NCI-H2171 treated with DMSO at 0.1 percent for 48 hours (cell line): ENCODE measurements at places on chromosomes 13 and 19.
A peak's percentile ranks its signal among the peaks of the same experiment; 100 is the strongest.

DNA sequence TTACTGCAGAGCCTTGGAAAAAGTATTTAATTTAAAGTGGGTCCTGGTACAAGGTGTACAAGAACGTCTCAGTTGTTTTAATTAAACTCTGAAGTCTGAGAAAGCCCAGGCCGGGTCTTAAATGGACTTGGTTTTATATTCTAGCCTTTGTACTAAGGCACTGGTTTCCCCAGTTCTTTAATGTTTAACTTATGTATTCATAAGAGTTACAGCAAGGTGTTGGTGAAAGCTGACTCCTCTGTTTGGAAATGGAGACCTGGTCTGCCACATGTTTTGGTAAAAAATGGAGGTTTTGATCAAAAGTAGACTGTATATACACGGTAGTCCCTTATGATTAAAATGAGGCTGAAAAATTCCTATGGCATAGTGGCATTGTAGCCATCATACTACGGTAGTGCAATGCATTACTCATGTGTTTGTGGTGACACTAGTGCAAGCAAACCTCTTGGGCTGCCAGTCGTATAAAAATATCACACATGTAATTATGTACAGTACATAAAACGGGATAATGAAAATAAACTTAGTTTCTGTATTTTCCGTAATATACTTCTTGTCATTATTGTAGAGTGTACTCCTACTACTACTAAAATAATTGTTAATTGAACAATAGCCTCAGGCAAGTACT lies 883.4 kb upstream of the SPRY2 start:
- no peak for DNase-seq

GRCh38 chr19:904545-904944 lies 8.5 kb downstream of the R3HDM4 start:
- DNase-seq = no peak

- DNase-seq = no peak
Measured at GRCh38 chr13:43510956-43511901, 275.5 kb downstream of the ENOX1 start.

GRCh38 chr19:4556597-4557127 lies 2.8 kb downstream of the SEMA6B start:
- DNase-seq = no peak

GRCh38 chr19:50705422-50706019 lies 14.1 kb downstream of the SHANK1 start:
- peak; percentile 65 for DNase-seq

- no peak for DNase-seq
Measured at GRCh38 chr13:35225159-35225558, 251.3 kb downstream of the MAB21L1 start.

DNA sequence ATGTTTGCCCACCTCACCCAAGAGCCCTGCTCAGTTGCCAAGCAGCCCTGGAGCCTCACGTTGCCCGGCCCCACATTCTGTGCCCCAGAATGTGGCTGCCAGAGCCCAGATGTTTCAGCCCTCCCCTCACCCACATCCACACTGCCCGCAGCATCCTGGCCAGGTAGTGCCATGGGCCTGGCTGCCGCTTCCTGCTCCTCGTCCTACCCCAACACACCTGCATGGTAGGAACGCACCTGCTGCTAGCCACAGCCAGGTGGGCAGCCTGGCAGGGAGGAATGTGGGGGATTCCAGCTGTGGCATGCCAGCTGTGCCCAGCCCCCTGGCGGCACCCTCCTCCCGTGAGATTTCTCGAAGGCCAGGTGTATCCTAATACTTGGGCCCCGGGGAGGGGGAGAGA lies 7.5 kb upstream of the NFIX start:
- DNase-seq = peak; percentile 15

- no peak for DNase-seq
Measured at GRCh38 chr13:23778002-23778652, 111.1 kb downstream of the MIPEP start.

- DNase-seq = no peak
Measured at GRCh38 chr13:52995946-52996345, 32.7 kb upstream of the OLFM4 start.

- DNase-seq = peak; percentile 5
Measured at GRCh38 chr13:113902481-113902880, 38.6 kb upstream of the GAS6 start.

GRCh38 chr13:75872980-75873379 lies 236.8 kb downstream of the LMO7 start:
- no peak for DNase-seq

GRCh38 chr19:13329766-13330165 lies 176.5 kb downstream of the CACNA1A start:
- DNase-seq = no peak

GRCh38 chr19:19399733-19400433 lies 5.6 kb upstream of the GATAD2A start:
- DNase-seq = peak; percentile 58

GRCh38 chr19:50190439-50190891 lies 13.0 kb upstream of the MYH14 start:
- no peak for DNase-seq

DNA sequence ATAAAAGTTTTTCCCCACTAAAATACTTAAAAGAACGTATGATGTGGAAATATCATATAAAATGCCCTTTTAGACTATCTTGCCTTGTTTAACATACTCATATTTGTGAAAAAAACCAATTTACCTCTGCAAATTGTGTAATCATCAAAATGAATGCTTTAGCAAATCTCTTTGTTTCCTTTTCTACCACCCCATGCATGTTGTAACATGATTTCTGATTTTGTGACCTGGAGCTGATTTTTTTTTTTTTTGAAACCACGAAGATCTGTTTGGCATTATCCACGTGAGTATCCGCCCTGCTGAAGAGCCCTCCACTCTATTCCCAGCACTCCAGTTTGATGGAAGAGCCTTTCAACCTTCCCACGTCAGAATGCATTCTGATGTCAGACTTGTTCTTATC lies 245.8 kb upstream of the NBEA start:
- DNase-seq = no peak

DNA sequence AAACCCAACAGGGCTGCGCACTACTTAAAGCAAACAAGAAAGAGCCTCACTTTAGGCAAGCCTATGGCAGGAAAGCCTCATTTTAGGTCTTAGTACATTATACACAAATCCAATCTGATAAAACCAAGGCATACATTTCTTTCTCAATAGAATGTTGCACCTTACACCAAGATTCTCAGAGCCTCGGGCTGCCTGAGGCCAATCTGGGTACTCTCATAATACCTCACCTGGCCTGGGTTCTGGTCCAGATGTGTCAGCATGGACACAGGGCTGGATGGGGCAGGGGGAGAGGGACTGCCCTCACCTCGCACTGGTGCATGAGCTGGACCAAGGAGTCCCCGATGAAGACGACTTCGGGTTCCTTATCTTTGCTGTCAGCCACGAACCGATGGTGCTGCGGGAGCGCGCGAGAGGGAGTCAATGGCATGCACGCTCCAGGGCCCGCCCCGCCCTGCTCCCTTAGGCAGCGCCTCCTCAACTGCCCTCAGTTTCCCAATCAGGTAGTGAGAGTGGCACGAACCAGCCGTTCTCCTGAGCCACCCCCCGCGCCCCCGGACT lies at the start of gene PRR19:
TSS of gene PRR19 (plus strand) at position 487 of the 558 bp plus-strand sequence. CDS start 7,453 bp downstream, outside the sequence.
- DNase-seq = peak; percentile 51

DNA sequence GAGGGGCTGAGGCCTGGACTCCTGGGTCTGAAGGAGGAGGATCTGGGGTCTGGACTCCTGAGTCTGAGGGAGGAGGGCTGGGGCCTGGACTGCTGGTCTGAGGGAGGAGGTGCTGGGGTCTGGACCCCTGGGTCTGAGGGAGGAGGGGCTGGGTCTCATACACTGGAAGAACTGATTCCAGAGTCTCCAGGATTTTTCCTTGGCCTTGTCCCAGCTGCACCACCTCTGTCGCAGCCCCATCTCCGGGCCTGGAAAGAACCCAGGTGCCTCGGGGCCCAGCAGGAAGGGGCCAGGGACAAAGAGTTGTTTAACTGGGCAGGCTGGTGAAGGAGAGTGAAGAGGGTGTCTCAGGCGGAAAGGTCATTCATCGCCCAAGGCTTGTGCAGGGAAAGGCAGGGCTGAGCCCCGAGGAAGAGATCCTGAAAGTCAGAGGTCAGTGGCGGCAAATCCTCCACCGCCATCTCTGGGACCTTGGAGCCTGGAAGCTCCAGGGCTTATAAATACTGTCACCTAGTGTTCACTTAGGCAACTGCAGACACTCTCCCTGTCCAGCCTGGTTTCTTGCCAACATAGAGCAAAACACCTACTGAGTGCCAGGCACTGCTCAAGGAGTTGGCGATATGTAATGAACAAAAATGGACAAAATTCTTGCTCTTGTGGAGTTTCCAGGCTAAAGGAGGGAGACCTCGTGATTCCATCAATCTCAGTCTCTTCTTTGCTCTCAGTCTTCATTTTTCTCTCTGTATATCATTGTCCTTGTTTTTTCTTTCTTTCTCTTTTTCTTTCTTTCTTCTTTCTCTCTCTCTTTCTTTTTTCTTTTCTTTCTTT lies 4.4 kb upstream of the KCNN4 start:
- DNase-seq = peak; percentile 59

- no peak for DNase-seq
Measured at GRCh38 chr13:21330126-21330861, 128.8 kb downstream of the ZDHHC20 start.

DNA sequence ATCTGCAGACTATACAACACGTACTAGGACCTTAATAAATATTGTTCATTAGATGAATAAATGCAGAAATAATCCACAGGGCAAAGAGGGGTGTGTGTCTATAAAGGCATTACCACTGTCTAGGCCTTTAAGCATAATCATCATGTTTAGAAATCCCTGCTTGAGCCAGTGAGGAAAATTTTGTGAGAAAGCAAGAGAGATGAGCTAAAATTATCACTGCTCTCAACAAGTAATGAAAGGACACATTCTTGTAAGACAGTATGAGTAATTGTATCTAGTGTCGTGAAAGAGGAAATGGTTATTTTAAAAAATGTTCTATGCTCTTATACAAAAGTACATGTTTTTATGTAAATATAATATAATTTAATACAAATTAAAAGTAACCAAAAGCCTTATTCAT lies 1699.4 kb downstream of the PCDH9 start:
- no peak for DNase-seq

DNA sequence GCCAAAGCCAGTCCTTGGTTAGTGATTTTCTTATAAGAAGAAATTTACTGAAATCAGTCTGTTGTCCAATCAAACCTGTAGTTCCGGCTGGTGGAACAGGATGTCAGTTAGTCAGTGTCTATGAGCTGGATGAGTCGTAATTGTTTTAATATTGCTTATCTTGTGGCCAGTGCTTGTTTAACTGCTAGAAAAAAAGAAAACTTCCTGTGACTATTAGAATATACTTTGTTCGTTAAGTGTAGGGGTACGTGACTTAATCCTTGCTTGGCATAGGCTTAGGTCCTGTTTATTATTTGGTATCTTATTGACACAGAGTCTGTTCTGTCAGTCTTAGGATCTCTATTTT lies 1484.8 kb upstream of the MIR17HG start:
- no peak for DNase-seq

- no peak for DNase-seq
Measured at GRCh38 chr13:93751117-93751516, 524.5 kb downstream of the GPC6 start.

DNA sequence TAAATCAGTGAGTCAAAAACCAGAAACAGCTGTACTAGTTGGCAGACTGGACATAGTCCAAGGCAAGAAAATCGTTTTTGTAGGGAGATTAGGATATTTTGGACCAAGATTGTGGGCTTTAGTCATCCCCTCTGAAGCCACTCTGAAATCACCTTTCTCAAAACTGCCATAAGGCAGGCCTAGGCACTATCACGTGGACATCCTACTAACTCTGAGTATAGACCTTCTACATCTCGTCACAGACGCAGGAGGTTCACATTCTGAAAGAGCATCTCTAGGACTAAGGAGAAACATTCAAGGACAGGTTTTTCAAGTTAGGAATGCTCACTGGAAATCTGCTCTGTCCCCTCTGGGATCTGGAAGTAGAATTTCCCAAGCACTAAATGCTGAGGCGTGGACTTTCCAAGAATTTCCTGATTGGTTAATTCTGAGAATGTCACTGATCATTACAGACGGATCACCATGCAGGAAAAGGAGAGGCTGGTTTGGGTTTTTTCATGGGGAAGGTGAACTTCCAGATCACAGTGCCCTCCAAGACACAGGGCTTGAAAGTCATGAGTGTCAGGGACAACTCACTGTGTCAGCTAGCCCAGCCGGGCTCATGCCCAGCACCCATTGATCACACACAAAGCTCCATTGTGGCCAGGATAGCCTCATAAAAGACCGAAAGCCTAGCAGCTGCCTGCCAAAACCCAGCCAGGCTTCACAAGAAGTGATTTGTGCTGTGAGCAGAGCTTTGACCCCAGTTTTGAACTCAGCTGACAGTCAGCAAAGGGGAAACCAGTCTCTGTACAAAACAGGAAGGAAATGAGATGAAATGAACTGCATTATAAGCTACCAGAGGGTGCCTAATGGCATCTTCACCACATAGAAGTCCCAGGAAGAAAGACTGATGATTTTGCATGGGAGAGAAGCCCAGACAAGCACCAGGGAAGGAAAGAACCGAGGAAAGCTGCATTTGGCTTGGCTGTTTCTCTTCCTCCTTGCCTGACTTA lies 2.7 kb upstream of the RUBCNL start:
- no peak for DNase-seq

- no peak for DNase-seq
Measured at GRCh38 chr19:32870981-32871451, 1.4 kb upstream of the SLC7A9 start.

- DNase-seq = no peak
Measured at GRCh38 chr13:29369060-29369743, 226.3 kb downstream of the SLC7A1 start.

GRCh38 chr13:72823724-72824123 lies 41.8 kb downstream of the PIBF1 start:
- no peak for DNase-seq

DNA sequence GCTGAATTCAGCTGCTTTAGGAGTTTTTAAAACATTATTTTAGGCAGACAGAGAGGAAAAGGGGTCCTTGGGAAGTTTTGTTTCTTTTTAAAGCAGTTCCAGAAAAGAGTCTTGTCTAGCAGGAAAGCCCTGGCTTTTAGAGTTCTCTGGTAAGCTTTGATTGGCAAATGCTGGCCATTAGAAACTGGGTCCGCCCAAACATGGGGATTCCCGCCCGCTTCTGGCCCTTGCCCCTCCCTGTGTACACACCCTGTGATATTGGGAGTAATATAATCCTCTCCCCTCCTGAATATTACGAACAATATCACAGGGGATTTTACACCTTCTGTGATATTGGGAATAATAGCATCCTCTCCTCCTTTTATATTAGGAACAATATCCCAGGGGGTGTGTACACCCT lies 58.9 kb downstream of the ERICH4 start:
- DNase-seq = no peak

DNA sequence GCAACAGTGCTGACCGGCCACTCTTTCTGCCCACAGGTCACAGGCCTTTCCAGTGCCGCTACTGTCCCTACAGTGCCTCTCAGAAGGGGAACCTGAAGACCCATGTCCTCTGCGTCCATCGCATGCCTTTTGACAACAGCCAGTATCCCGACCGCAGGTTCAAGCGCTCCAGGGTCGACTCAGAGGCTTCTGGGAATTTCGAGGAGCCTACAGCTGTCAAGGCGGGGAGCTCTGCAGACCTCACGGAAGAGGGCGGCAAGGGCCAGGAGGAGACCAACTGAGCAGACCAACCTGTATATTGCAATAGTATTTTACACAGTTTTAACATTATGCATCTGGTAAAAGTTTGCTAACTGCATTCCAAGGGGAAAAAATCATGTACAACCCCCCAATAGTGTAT lies 338.5 kb downstream of the ZNF536 start:
- DNase-seq = peak; percentile 36

- DNase-seq = peak; percentile 23
Measured at GRCh38 chr19:8641908-8642547, 11.6 kb downstream of the NFILZ start.
